ENCODE measurements at places on chromosomes 1 and 21.

- DNase-seq = no peak
Observed at GRCh38 chr1:27600498-27601175, 3.3 kb downstream of the AHDC1 start.

- no peak for DNase-seq
Observed at GRCh38 chr1:87833166-87833565, 504.5 kb downstream of the LMO4 start.

- DNase-seq = no peak
Observed at GRCh38 chr1:77938651-77939050, 40.2 kb downstream of the FUBP1 start.

DNA sequence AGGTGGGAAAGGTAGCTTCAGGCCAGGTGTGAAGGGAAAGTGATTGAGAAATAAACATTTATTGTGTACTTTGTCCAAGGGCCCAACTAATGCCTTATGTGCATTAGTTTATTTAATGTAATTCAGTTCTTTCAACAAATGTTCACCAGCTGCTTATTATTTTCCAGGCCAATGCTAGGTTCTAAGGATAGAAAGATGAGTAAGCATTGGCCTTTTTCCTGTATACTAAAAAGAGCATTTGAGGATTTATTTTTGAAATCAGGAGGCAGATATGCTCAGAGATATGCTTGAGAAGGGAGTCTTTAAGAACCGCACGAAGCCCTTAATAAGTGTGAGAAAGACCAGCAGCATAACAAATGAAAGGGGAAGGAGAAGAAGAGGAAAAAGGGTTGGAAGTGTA lies 32.0 kb downstream of the CLCA1 start:
- no peak for DNase-seq

GRCh38 chr1:243475966-243476365 lies 220.1 kb downstream of the SDCCAG8 start:
- DNase-seq = no peak

DNA sequence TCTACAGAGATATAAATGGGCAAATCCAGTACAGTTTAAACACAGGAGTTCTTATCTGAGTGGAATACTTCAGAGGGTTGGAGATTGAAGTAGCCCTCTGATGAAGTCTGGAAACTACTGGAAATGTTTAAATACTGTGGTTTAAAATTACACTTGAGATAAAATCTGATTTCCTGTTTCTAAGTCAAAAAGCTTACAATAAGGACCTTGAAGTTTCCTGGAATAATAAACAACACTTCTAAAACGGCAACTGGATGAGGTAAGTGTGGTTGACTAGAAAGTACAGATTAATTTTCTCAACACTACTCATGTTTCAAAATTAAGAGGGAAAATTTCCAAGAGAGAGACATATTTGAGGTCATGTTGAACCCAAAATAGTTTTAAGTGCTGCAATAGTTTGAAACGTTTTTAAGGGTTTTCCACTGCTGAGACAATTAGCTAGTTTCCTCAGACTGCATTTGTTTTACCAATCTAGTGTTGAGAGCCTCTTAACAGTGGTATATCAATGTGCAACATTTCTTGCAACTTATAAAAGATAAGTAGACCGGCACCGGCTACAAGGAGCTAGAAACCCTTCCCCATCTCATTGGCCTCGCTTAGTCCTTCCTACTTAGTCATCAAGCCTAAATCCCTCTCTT lies 27.4 kb downstream of the KCNA3 start:
- DNase-seq = no peak

Data from activated B cell treated with CpG ODN at 0.5 μM for 24 hours (primary cell).